ENCODE measurements at places on chromosomes 2 and 18.

GRCh38 chr2:26184555-26185303 lies 11.8 kb downstream of the GAREM2 start:
- DNase-seq, result peak; percentile 97

- no peak for DNase-seq
These were observed 66.1 kb upstream of the ATP8B1 start for GRCh38 chr18:57869221-57869620.

GRCh38 chr2:219538504-219538951 lies 5.1 kb downstream of the CHPF start:
- DNase-seq, result no peak

GRCh38 chr2:7012141-7012764 lies 95.0 kb downstream of the RNF144A start:
- peak; percentile 59 for DNase-seq

- no peak for DNase-seq
These were observed 131.4 kb downstream of the VWC2L start for GRCh38 chr2:214542295-214542694.

DNA sequence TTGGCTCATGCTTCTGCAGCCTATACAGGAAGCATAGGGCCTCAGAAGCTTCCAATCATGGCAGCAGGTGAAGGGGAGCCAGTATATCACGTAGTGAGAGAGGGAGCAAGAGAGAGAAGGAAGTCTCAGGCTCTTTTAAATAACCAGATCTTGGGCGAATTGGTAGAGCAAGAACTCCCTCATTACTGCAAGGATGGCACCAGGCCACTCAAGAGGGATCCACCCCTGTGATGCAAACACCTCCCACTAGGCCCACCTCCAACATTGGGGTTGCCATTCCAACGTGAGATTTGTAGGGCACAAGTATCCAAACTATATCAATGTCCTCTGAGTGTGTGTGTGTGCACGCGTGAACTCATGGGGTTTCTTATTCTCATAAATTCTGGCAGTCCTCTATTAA lies 37.6 kb upstream of the RMP24 start:
- no peak for DNase-seq

DNA sequence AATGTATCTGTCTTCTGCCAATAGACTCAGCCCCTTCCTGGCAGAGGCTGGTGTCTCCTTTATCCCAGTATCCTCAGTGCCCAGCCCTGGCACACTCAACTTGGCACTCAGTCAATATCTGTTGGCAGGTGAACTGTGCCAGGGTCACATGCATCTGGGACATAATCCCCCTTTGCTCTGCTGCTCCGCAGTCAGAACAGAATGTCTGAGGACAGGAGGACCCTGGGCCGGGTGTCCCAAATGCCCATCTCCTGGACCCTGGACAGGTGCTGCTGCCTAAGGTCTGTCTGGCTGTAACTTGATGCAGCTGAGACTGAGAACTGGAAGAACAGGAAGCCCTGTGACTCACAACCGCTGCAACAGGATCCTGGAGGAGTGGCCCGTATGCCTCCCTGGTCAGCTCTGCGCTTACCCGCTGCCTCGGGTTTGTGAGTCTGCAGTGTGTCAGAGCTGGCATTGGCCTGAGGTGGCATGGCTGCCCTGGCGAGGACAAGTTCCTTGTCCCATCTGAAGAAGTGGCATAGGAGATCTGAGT lies 11.4 kb downstream of the HK2 start:
- DNase-seq, result peak; percentile 91

DNA sequence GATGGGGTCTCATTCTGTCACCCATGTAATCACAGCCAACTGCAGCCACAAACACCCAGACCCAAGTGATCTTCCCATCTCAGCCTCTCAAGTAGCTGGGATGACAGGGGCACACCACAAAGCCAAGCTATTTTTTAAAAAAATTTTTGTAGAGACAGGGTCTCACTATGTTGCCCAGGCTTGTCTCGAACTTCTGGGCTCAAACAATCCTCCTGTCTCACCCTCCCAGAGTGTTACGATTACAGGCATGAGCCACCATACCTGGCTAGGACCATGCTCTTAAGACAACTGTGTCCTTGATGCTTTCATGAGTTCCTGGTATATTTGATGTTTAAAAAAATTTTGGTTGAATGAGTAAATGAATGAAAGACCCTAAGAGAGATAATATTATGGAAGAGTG lies 19.4 kb downstream of the ABCB11 start:
- DNase-seq, result no peak

Measured in mesenteric fat pad (tissue), 1 donor.